Aorta (tissue), 5 donors: ENCODE measurements at places on chromosomes 7 and 10. TPM values are rescaled to one million over a fixed set of nuclear protein-coding genes. Genes with fewer than 3 reads are reported as not detected.

Gene NKX1-2
- total RNA-seq, result not detected

- DNase-seq, result no peak
These were observed 559 bp upstream of the FKBP14 start for GRCh38 chr7:30027065-30027456.

DNA sequence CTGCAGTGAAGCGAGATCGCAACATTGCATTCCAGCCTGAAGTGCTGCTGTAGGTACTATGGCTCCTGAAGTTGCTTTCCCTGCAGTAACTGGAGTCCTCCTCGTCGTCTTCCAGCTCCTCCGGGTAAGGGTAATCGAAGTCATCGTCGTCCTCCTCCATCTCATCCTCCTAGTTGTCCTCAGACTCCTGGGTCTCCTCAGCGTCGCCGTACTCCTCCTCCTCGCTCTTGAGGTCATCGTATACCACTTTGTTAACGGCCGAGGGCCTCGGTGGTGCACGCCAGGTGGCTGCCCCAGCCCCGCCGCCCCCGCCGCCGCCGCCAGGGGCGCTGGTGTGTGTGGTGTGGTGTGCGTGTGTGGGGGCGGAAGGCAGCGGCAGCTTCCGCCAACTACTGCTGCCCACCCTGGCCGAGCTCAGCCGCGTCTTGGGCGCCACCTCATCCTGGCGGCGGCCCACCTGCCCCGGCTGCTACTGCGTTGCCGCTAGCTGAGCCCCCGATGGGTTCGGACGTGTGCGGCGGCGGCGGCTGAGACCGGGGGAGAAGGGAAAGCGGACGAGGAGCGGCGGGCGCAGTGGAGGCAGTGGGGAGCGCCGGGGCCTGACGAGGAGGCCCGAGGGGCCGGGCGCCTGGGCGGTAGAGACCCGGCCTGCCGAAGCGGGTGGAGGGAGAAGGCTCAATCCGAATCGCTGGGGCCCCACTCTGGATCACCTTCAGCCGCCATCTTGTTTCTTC is 11.8 kb upstream of the ACBD5 start:
- peak; percentile 78 for DNase-seq

DNA sequence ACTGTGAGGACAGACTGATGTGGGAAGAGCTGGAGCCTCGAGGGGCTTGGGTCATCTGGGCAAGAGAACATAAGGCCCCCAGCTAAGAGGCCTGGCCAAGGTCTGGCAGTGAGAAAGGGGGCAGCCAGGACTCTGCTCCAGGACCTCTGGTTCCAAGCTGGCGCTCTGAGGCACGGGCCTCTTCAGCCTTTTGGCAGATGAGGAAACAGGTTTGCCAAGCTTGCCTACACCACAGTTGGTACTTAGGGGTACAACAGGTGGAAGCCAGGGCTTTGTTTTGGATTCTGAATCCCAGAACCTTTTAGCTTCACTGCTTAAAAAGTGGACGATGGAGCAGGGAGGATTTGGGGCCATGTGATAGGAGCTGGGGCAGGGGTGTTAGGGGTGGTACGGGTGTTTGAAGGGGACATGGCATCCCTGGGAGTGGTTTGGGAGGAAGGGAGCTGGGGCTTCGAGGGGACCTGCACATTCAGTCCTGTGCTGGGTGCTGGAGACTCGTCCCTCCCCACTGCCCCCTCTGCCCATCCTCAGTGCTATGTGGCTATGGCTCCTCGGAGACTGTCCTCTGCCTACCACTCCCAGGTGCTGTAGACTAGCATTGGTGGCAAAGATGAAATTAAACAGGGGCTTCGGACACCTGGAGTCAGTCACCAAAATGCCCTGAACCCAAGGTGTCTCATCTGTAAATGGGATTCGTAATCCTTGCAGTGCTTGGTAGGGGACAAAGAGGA is 30.3 kb downstream of the ZNF775 start:
- DNase-seq, result no peak

DNA sequence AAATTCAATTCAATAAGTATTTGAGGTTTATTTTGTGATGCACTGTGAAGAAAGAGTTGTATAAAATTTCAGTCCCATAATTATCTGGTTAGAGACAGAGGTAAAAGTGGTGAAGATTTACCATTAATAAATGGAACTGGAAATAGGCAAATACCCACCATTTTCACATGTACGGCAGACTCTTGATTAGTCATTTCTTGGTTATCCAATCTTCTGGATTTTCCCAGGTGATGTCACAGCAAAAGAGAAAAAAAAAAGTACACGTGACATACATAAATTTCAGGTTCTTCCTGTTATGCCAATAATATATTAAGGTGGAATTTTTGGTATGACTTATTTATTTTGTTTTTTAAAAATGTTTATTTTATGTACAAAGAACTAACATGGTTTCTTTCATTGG is 26.8 kb downstream of the NT5C3A start:
- no peak for DNase-seq

- no peak for DNase-seq
These were observed 146.6 kb upstream of the PDE1C start for GRCh38 chr7:32216759-32217158.

Gene DPP6
- total RNA-seq, result 0.69 TPM

Gene SHTN1
- 20.9 TPM for total RNA-seq

Gene OR2A12
- total RNA-seq, result not detected

DNA sequence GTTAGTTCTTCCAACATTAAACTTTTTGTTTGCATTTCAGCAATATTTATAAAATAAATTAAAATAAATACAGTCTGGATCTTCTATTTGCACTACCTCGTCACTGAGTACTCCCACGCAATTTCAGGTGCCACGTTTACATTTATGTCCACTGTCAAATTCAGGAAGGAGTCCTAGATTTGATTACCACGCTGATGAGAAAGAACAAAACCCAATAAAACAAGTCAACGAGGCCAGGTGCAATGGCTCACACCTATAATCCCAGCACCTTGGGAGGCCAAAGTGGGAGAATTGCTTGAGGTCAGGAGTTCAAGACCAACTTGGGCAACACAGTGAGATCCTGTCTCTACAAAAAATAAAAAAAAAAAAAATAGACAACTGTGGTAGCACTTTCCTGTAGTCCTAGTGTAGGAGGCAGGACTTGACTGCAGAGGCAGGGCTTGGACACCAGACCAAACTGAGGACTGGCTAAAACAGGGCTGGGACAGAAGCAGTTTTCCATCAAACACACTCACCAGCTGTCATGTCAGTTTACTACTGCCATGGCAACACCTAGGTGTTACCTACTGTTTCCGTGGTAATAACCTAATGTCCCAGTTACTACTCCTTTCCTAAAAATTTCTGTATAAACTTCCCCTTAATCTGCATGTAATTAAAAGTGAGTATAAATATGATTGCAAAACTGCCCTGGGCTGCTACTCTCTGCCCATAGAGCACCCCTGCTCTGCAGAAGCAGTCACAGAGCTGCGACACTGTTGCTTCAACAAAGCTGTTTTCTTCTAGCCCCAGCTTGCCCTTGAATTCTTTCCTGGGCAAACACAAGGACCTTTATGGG is 341.7 kb downstream of the PARD3 start:
- DNase-seq, result no peak

- no peak for DNase-seq
These were observed 97.7 kb upstream of the EGFR start for GRCh38 chr7:54921116-54921515.

DNA sequence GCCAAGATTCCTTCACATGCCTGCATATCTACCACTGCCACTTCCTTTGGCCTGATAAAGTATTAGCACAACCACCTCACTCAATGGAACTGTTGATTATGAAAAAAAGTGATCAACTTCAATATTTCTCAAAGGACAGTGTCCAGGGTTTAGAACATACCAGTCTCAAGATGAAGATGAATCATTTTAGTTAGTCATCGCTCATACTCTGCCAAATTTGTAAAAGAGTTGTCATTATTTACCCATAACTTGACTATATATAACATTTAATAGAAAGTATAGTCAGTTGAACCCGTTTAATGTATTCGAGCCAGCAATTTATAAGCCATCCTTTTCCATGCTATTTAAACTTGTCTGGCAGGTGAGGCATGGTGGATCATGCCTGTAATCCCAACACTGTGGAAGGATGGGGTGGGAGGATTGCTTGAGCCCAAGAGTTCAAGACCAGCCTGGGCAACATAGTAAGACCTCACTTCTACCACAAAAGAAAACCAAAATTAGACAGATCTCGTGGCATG is 33.2 kb downstream of the SPAM1 start:
- no peak for DNase-seq

Gene IFIT1
- total RNA-seq, result 17.9 TPM

DNA sequence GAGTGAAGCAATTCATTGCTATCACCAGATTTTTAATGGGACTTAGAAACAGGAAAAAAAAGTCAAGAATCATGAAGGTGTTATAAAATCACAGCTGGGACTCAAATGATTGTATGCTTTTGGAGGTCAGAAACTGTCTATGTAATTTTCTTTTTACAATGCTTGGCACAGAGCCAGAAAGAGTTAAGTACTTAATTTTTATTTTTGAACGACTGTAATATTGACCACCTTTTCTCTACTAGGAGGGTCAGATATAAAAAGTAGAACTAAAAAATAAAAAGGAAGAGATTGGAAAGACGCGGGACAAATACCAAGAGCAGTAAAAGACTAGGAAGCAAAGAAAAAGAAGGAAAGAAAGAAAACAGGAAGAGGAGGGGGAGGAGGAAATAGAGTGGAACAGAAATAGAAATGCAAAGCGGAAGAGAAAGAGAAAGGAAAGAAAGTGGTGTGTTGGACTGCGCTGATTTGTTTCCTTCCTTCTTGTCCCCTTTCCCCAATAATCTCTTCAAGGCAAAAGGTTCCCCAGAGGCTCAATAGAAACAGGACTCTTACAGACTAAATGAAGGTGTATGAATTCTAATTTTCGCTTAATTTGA is 23.2 kb upstream of the C1GALT1 start:
- DNase-seq, result no peak

DNA sequence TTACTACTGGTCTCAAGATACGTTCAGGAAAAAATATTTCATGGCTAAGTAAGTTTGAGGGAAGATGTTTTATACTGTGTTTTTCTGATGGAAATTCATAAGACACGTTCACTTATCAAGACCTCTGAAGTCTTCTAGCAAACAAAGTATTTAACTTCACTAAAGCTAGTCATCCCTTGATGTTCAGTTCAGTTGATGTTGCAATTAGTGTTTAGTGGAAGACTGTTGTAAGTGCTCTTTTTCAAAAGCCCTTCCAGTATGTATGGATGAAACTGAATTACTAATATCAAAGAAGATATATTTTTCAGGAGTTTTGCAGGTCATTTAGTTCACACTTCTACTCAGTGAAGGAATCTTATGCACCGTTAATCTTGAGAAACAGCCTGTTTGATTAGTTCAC is 25.1 kb downstream of the CUL1 start:
- no peak for DNase-seq

DNA sequence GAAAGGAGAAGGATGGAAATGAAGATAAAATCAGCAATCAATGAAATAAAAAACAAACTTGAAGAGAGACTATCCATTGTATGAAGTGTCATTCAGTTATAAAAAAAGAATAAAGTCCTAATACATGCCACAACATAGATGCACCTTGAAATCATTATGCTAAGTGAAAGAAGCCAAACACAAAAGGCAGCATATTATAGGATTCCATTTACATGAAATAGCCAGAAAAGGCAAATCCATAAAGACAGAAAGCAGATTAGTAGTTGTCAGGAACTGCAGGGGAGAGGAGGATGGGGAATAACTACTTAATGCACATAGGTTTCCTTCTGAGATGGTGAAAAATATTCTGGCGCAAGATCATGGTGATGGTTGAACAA is 6.6 kb upstream of the PON1 start:
- DNase-seq, result no peak

- no peak for DNase-seq
These were observed 28.7 kb downstream of the DGKI start for GRCh38 chr7:137818036-137818435.

DNA sequence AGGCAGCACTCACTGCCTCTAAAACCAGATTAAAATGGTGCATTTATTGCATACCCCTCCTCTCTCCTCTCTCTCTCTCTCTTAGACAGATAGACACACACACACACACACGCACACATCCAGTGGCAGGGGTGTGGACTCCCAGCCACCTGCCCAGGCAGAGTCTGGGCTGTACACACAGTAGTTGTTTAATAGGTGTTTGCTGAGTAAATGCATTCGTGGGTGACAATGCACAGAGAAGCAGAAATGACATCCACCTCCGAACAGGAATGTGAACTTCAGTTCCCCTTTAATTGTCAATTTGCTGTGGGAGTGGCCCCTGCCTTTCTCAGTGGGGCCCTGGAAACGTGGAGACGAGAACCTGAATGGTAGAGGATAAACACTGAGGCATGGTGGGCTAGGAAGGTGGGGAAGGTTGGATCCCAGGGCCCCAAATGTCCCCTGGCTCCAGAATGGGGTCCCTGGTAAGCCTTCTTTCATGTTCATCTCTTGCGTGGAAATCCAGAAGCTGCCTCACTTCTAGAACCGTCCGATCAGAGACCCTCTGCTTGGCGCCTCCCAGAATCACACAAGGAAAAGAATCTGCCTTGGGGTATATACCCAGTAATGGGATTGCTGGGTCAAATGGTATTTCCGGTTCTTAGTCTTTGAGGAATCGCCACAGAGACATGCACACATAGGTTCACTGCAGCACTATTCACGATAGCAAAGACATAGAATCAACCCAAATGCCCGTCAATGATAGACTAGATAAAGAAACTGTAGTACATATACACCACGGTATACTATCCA is 58.5 kb upstream of the ECHDC3 start:
- no peak for DNase-seq

GRCh38 chr7:40301486-40302068 is 166.8 kb downstream of the SUGCT start:
- no peak for DNase-seq

GRCh38 chr7:2008101-2008935 is 224.4 kb downstream of the MAD1L1 start:
- DNase-seq, result peak; percentile 75

- no peak for DNase-seq
These were observed 49.6 kb downstream of the LGI1 start for GRCh38 chr10:93807371-93807770.

GRCh38 chr7:107609811-107610261 is 29.8 kb downstream of the BCAP29 start:
- no peak for DNase-seq

- DNase-seq, result no peak
These were observed 158.6 kb downstream of the SNX13 start for GRCh38 chr7:17781491-17782215.

DNA sequence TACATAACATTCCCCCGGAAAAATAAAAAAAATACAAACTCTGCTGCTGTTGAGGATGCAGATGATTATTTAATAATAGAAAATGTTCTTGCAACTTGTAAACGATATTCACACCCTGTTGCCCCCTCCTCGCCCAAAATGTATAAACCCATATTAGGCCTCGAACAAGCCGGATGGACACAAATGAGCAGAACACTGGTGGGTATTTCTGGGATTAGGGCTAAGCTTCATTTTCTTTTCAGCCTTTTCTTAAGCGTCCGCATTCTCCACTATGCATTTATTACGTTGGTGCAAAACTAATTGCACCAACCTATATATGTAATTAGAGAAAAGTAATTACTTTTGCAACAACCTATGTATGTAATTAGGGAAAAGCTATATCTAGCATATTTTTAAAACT is 349 bp upstream of the GNG11 start:
- no peak for DNase-seq

GRCh38 chr7:137978464-137979237 is 23.2 kb downstream of the CREB3L2 start:
- DNase-seq, result peak; percentile 91
